ENCODE measurements at places on chromosomes 3 and 15. TPM values are rescaled to one million over a fixed set of nuclear protein-coding genes. Genes with fewer than 3 reads are reported as not detected.

Gene NANOGP8
- total RNA-seq = not detected

Gene FRMD5
- 0.54 TPM for total RNA-seq

Gene IP6K2
- total RNA-seq = 63.0 TPM

Gene IL5RA
- not detected for total RNA-seq

Gene GPR149
- total RNA-seq = not detected

Gene PLSCR2
- total RNA-seq = not detected

Gene NEK4
- total RNA-seq = 9.9 TPM

Gene GXYLT2
- total RNA-seq = 56.9 TPM

Gene SERINC4
- not detected for total RNA-seq

Gene BCL2A1
- total RNA-seq = not detected

Gene LARP6
- total RNA-seq = 65.8 TPM
